ENCODE measurements at places on chromosomes 3 and 15. TPM values are rescaled to one million over a fixed set of nuclear protein-coding genes. Genes with fewer than 3 reads are reported as not detected.

DNA sequence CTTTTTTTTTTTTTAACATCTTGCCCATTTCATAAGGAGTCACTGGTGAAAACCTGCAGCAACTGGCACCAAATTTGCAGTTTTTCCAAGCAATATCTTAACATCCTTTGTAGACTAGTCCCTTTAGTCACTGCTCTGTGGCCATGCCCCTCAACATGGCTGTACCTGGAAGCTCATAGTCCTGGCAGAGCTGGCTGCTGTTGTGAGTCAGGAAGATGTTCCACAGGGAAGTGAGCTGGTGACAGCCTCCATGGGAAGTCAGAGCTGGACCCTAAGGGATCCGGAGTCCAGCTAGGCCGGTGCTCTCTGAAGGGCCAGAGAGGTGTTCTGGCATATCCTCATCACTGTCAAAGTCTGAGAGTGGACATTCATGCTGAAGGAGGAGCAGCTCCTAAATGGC is 99.3 kb upstream of the ZBED2 start:
- no peak overlapping the region for H3K27ac ChIP-seq
- no peaks in the 10 kb centered on the region for H3K27me3 ChIP-seq
- no peaks in the 10 kb centered on the region for H3K36me3 ChIP-seq

AGTR1 gene
- total RNA-seq: 17.1 TPM

GRCh38 chr15:87954793-87955192 is 301.7 kb downstream of the NTRK3 start:
- H3K4me3 ChIP-seq: no peak overlapping the region
- no peaks in the 10 kb centered on the region for H3K36me3 ChIP-seq
- no peaks in the 10 kb centered on the region for H3K27me3 ChIP-seq
- no peak for DNase-seq
- H3K27ac ChIP-seq: no peak overlapping the region

DNA sequence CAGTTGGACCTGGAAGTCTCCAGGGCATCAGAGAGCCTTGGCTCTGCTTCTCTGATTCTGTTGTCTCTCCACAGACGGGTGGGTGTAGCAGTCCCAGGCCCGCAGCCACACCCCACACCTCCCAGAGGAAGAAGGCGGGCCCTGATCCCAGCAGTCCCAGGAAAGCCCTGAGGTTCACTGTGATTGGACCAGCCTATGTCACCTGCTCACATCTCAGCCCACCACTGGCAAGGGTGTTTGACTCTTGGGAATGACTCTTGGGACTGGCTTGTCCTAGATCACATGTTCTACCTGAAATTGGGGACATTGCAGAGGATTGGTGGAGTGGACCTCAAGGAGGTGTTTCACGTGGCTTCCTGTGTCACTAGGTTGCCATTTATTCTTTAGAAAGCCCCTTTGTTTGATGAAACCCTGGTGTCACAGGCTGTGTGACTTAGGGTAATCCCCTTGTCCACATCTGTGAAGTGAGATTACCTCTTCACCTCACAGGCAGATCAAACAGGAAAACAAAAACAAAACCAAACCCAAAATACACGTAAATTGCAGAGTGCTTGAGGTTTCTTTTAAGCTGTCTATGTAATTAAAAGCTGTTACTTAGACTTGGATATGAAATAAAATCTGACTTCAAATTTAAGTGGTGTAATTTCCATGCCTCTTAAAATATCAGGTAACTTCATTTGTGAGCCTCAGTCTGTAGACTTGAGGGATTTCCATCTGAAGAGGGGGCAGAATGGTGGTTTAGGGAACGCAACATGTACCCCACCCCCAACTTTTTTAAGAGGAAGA is 26.7 kb downstream of the FLNB start:
- H3K27me3 ChIP-seq: no peaks in the 10 kb centered on the region
- no peaks in the 10 kb centered on the region for H3K36me3 ChIP-seq
- peaks cover 7% of the 10 kb centered on the region for H3K4me1 ChIP-seq

LYSMD4 gene
- 21.0 TPM for total RNA-seq

DNA sequence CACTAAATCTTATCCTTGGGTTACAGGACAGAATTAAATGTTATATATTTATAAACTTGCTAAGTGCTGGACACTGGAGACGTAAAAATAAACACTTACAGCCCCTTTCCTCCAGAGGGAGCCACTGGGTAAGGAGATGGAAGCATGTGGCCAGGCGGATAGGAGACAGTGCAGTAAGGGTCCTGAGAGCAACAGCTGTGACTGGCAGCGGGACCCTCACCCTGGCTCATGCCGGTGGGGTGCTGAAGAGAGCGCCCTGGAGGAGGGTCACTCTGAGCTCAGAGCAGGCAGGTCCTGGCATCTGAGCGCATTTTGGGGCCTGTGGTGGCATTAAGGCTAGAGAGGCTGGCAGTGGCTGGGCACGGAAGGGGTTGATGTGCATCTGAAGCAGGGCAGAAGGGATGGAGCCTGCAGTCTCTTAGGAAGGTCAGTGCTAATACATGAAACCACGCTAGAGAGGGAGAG is 16.0 kb downstream of the SEC61A1 start:
- DNase-seq: no peak
- H3K4me3 ChIP-seq: no peak overlapping the region
- H3K27ac ChIP-seq: no peak overlapping the region
- no peaks in the 10 kb centered on the region for H3K4me1 ChIP-seq
- H3K27me3 ChIP-seq: no peaks in the 10 kb centered on the region

ST8SIA2 gene
- total RNA-seq: not detected

DNA sequence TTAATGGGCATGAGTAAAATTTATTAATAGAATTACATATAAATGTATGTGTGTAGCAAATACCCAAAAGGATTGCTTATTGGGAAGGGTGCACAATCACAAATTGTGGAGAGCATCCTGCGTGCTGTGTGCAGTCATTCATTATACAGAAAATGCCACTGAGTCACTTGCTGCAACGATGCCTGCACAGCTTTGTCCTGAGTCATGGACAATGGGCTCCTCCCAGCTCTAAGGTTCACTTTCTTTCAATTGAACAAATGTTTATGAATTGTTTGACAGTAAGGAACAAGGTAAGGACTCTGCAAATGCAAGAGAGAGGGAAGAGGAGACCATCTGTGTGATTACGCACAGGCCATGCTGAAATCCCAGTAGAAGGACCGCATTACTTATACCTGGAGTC is 18.7 kb downstream of the CFAP161 start:
- H3K27ac ChIP-seq: no peak overlapping the region
- DNase-seq: no peak

DNA sequence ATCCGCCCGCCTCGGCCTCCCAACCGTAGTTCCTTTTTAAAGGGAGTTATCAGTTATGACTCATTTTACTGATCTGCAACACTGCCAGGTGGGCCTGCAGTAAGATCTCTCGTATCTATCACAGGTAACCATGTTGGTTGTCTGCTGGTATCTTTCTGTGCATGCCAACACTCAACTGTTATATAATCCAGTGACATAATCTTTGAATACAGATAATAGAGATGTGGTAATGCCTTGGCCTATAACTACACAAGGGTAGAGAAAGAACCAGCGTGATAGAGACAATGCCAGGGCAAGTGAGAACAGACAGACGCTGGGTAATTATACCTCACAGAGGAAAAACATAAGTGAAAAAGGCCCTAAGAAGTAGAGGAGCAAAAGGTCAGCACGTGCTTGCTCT is 11.0 kb upstream of the ARPP19 start:
- DNase-seq: no peak
- no peak overlapping the region for H3K27ac ChIP-seq
- H3K4me3 ChIP-seq: no peak overlapping the region
- no peaks in the 10 kb centered on the region for H3K36me3 ChIP-seq

DNA sequence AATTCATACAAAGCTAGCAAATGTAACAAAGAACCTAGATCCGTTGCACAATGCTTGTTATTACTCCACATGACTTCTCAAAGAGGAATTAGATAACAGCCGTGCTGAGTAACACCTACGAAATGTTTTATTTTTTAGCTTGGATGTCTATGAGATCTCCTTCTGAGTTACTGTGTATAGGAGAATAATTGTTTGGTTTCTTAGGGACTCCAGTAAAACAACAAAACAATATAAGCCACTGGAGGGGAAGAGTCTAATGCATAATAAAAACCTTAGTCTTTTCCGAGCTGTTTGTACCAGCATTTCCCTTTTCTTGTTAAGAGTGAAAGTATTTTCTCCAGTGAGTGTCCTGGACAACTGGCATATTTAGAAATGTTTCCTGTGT is 15.6 kb downstream of the SNAP23 start:
- no peak for DNase-seq
- no peak overlapping the region for H3K4me3 ChIP-seq
- no peaks in the 10 kb centered on the region for H3K27me3 ChIP-seq
- H3K4me1 ChIP-seq: no peaks in the 10 kb centered on the region
- H3K27ac ChIP-seq: no peak overlapping the region

SERPINI2 gene
- total RNA-seq: not detected

- H3K4me3 ChIP-seq: no peak overlapping the region
- H3K27me3 ChIP-seq: no peaks in the 10 kb centered on the region
- no peaks in the 10 kb centered on the region for H3K36me3 ChIP-seq
- H3K4me1 ChIP-seq: no peaks in the 10 kb centered on the region
- DNase-seq: no peak
Measured at GRCh38 chr15:58042006-58042405, 23.5 kb downstream of the ALDH1A2 start.

Data from tibial nerve (tissue), 4 donors.